ENCODE measurements at places on chromosomes 12 and 14.

GRCh38 chr12:67427336-67427735, 158.2 kb downstream of the CAND1 start:
- DNase-seq, result no peak

DNA sequence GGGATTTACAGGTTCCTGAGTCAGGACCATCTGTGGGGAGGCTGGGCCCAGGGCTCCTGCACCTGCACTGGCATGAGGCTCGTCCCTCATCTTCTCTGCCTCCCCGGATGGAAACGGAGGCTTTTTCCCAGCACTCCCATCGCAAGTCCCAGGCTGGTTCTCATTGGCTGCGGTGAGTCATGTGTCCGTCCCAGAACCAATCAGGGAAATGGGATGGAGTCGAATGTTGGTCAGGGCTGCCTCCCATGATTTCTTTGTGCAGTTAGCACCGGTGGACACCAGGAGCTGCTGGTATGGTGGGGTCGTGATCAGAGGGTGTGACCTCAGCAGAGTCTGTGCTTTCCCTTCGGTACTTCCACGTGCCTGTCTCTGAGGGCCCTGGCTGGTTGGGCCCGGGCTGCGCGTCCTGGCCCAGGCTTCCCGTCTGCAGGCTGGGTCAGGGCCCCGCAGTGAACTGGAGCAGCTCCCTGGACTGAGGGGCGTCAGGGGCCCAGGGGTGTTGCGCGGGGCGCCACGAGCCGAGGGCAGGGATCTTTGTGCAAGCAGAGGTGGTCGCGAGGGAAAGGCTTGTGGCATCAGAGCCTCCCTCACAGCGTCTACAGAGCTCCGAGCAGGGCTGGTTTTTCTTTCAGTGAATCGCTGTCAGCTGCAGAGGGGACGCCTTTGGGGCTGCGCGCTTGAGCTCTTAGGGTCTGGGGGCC, 168.1 kb downstream of the ADGRD1 start:
- DNase-seq, result no peak

DNA sequence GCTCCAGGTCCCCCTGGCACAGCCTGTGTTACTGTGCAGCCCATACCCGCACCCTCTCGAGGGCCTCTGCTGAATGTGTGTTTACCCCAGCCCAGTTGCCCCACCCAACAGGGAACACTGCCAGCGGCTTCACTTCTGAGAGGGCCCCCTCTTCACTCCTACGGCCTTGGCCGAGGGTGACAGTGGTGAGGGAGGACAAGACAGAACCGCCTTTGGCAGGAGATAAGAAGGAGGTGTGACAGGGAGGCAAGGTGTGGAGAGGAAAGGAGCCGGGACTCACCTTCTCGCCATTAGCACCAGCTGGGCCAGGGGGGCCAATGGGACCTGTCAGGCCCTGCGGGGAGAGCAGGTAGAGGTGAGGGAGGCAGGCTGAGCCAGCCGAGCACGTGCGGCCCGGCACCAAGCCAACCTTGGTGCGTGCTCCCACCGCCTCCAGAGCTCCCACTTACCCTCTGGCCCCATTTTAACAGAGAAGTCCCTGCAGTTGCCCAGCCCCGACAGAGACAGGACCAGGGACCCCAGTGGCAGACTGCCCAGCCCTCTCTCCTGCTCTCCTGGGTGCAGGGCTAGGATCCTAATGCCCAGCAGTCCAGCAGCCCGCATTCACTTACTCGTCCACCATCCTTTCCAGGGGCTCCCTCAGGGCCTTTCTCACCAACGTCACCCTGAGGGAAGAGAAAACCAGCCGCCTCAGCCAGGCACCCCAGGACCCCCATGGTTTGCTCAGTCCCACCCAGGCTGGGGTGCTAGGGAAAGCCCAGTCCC, 18.3 kb downstream of the TMEM106C start:
- no peak for DNase-seq

- DNase-seq, result no peak
Measured at GRCh38 chr12:4280351-4281163, 7.0 kb downstream of the CCND2 start.

- no peak for DNase-seq
Measured at GRCh38 chr12:93727195-93727811, 50.1 kb downstream of the CRADD start.

DNA sequence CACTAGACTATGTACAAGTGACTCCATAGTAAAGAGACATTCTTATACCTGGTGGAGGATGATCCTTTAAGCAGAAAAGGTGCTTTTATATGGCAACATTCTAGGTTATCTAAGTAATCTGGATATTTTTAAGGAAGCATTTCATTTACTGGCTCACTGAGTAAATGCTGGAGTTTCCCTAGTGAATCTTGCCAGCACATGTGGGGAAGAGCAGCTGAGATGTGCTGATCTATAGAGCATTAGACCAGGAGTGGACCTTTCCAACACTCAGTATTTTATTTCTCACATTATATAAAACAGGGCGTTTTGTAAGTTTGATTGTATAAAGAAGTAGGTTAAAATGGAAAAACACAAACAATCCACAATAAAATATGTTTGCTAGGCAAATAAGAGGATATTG, 478.5 kb downstream of the ATP23 start:
- no peak for DNase-seq

- no peak for DNase-seq
Measured at GRCh38 chr14:56378046-56378445, 201.6 kb upstream of the TMEM260 start.

GRCh38 chr12:98653866-98654493, 8.9 kb downstream of the APAF1 start:
- DNase-seq, result no peak
